Heart right ventricle (tissue), 16 donors: ENCODE measurements at places on chromosomes 3 and 15. TPM values are rescaled to one million over a fixed set of nuclear protein-coding genes. Genes with fewer than 3 reads are reported as not detected.

IL17RE gene
- 1.3 TPM for polyA plus RNA-seq

MESP1 gene
- polyA plus RNA-seq, result 1.3 TPM

ACAD11 gene
- 7.6 TPM for polyA plus RNA-seq

DUSP7 gene
- polyA plus RNA-seq, result 19.2 TPM

ZBTB38 gene
- polyA plus RNA-seq, result 14.7 TPM

SCN5A gene
- polyA plus RNA-seq, result 29.9 TPM

GPR176 gene
- 3.0 TPM for polyA plus RNA-seq

MORC1 gene
- not detected for polyA plus RNA-seq

UROC1 gene
- polyA plus RNA-seq, result 0.01 TPM

GP5 gene
- 0.01 TPM for polyA plus RNA-seq

MIX23 gene
- polyA plus RNA-seq, result 58.4 TPM

ZBED2 gene
- polyA plus RNA-seq, result not detected

OXNAD1 gene
- 4.2 TPM for polyA plus RNA-seq

NUSAP1 gene
- 0.74 TPM for polyA plus RNA-seq

CLDN18 gene
- polyA plus RNA-seq, result not detected

B3GALNT1 gene
- 18.7 TPM for polyA plus RNA-seq

LEO1 gene
- 6.9 TPM for polyA plus RNA-seq

WDR49 gene
- polyA plus RNA-seq, result 0.06 TPM

NKIRAS1 gene
- 9.4 TPM for polyA plus RNA-seq

WDR93 gene
- 0.09 TPM for polyA plus RNA-seq

MAP1A gene
- 17.5 TPM for polyA plus RNA-seq

RASL12 gene
- 13.1 TPM for polyA plus RNA-seq

IQCH gene
- polyA plus RNA-seq, result 0.29 TPM

COL6A5 gene
- not detected for polyA plus RNA-seq

BTLA gene
- polyA plus RNA-seq, result not detected

CADM2 gene
- polyA plus RNA-seq, result 0.44 TPM

C3orf85 gene
- not detected for polyA plus RNA-seq

SYNPR gene
- polyA plus RNA-seq, result 0.01 TPM

CIB2 gene
- polyA plus RNA-seq, result 3.9 TPM

OSBPL10 gene
- 1.2 TPM for polyA plus RNA-seq

A4GNT gene
- polyA plus RNA-seq, result not detected

RTP1 gene
- polyA plus RNA-seq, result not detected

ZCWPW2 gene
- polyA plus RNA-seq, result 0.71 TPM

ARIH2 gene
- 104 TPM for polyA plus RNA-seq

ECE2 gene
- not detected for polyA plus RNA-seq

GOLGA8O gene
- 0.14 TPM for polyA plus RNA-seq

GOLGA8H gene
- 1.1 TPM for polyA plus RNA-seq

STAB1 gene
- 231 TPM for polyA plus RNA-seq

SENP8 gene
- 3.2 TPM for polyA plus RNA-seq

GOLGA8R gene
- 0.48 TPM for polyA plus RNA-seq

SERINC4 gene
- polyA plus RNA-seq, result 0.59 TPM

ALPK3 gene
- 110 TPM for polyA plus RNA-seq

EPHA3 gene
- 2.1 TPM for polyA plus RNA-seq

ATRIP gene
- polyA plus RNA-seq, result 4.5 TPM

SLC22A13 gene
- 0.44 TPM for polyA plus RNA-seq

SAMD7 gene
- polyA plus RNA-seq, result not detected

SLC38A3 gene
- 1.4 TPM for polyA plus RNA-seq

GABRG3 gene
- polyA plus RNA-seq, result not detected

EXD1 gene
- not detected for polyA plus RNA-seq

ITGA11 gene
- 4.5 TPM for polyA plus RNA-seq

OIP5 gene
- polyA plus RNA-seq, result 0.33 TPM

DZIP3 gene
- polyA plus RNA-seq, result 6.4 TPM

THUMPD3 gene
- polyA plus RNA-seq, result 57.4 TPM

KCNH8 gene
- 0.07 TPM for polyA plus RNA-seq

PRTG gene
- polyA plus RNA-seq, result 0.29 TPM

GPR15 gene
- polyA plus RNA-seq, result not detected

ALS2CL gene
- 102 TPM for polyA plus RNA-seq

KLHL24 gene
- polyA plus RNA-seq, result 7.6 TPM

PAK6 gene
- 3.0 TPM for polyA plus RNA-seq
